ENCODE measurements at places on chromosomes 5 and 9.

- DNase-seq = no peak
Measured at GRCh38 chr5:38347896-38348295, 89.5 kb downstream of the EGFLAM start.

GRCh38 chr5:142823126-142823525 lies 52.9 kb downstream of the ARHGAP26 start:
- DNase-seq = no peak

DNA sequence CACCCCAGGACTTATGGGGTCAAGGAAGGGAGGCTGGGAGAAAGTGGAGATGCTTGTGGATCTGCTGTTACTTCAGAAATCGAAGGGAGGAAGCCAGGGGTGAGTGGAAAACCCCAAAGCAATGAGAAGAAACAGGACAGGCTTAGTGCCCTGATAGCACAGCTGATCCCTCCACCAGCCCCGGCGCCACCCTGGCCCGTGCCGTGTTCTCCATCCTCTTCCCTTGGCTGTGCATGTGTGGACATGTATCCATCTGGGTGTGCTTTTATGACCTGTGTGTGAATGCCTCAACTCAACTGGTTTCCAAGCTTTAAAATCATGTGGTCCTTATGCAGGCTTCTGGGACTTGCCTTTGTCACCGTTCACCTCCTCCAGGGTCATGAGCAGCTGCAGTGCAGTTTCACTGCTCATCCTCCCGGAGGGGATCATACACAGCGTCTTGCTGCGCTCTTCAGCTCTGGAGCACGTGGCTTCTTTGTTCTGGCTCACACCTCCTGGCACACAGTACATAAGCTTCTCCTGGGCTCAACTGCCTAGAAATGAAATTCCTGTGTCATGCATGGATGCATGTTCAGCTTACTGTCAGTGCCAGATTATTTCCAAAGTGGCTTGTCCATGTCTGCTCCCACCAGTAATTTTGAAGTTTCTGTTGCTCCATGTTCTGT lies 58.2 kb downstream of the IPPK start:
- no peak for DNase-seq

DNA sequence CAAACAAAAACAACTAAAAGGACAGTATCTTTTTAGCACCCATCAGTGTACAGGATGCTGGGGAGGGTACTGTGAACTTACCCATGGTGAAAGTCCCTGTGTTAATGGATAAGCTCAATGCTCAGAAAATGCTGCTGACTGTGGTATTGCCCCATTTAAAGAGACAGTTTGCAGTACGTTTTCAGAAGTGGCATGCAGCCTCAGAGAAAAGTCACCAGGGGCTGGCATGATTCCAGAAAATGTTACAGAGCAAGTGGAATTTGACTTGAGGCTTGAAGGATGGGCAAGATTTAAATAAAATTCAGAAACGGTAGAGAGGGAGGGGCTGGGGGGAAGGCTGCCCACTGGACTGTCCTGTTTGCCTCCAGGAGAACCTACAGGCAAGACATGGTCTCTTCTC lies 7.2 kb downstream of the S1PR3 start:
- no peak for DNase-seq

GRCh38 chr5:92916036-92916435 lies 665.0 kb downstream of the NR2F1-AS1 start:
- no peak for DNase-seq

DNA sequence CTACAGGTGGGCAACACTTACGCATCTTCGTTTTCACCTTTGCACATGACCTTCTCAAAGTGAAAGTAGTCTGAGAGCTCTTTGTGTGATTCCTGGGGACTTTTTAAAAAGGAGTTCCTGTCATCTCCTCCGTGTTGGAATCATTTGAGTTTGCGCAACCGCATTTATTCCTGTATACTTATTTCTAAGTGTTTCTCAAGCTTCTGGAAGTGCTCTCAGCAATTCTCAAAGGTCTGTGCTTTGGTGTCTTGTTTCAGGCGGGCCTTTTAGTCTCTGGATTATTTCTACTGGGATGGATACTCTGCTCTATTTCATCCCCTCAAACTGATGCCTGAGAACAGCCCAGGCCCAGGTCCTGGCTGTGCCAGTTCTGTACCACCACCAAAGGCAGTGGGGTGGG lies 226.5 kb upstream of the TUT7 start:
- no peak for DNase-seq

DNA sequence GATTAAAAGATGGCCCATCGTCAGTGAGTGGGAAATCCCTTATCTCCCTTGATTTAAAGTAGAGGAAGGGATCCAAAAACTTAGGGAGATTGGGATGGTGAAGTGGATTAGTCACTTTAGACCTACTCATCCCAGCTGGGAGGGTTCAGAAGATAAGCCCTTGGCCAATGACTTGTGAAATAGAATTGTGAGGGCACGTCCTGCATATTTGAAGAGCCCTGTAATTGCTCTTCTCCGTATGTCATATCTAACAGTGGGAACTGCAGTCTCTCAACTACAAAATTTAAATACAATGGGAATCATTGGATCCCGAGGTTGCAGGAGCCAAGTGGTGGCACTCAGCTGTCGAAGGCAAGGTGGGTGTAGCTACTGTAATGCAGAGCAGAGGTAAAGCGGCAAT lies 65.4 kb upstream of the C9orf72 start:
- no peak for DNase-seq

DNA sequence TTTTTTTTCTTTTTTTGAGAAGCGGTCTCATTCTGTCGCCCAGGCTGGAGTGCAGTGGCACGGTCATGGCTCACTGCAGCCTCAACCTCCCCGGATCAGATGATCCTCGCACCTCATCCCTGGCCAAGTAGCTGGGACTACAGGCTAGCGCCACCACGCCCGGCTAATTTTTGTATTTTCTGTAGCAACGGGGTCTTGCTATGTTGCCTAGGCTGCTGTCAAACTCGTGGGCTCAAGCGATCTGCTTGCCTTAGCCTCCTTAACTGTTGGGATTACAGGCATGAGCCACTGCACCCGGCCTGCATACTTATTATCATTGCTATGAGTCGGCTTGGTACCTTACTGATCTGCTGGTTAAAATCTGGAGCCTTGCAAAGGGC lies 790 bp upstream of the IARS1 start:
- DNase-seq = no peak

GRCh38 chr9:89372230-89372816 lies 54.0 kb downstream of the SECISBP2 start:
- DNase-seq = peak; percentile 33

GRCh38 chr9:137240318-137240840 lies 708 bp upstream of the TUBB4B start:
- peak; percentile 70 for DNase-seq

DNA sequence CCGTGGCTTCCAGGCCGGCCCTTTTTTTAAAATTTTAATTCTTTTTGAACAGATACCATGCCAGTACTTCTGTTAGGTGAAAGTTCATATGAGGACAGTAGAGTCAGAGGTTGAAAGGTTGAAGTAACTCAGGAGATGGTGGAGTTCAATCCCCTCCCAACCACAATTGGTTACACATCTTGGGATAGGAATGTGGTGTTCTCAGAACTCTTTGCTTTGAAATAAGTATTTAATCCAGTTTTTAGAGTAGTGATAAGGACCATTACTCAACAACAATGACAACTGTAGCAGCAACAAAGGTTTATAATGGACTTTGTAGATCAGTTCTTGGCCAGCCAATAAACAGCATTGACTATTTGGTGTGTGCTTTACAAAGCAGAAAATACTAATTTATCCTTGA lies 116.0 kb downstream of the ARHGAP26 start:
- no peak for DNase-seq

- DNase-seq = no peak
Measured at GRCh38 chr5:63727583-63727982, 234.7 kb downstream of the HTR1A start.

GRCh38 chr9:77916410-77916819 lies 115.2 kb downstream of the GNAQ start:
- no peak for DNase-seq

DNA sequence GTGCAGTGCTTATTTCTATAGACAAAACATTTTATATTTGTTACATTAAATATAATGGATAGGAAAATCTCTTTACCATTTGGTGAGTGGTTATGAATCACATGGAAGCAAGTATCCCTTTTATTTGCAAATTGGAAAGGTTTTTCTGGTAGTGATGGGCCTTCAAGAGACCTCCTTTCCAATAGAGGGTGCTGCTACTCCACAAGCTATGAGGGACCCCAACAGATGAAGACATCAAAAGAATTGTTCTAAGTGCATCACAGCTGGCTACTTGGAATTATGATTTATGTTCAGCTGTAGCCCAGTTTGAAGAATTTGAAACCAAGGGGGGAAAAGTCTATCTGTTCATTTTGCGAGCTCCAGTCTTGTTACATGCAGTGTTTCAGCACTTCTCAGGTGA lies 493.7 kb upstream of the SGCD start:
- DNase-seq = no peak

- DNase-seq = no peak
Measured at GRCh38 chr5:116861666-116862065, 287.0 kb upstream of the SEMA6A start.

GRCh38 chr5:32837211-32837610 lies 126.1 kb downstream of the NPR3 start:
- DNase-seq = no peak

GRCh38 chr9:81499021-81499454 lies 190.3 kb downstream of the TLE1 start:
- DNase-seq = no peak

DNA sequence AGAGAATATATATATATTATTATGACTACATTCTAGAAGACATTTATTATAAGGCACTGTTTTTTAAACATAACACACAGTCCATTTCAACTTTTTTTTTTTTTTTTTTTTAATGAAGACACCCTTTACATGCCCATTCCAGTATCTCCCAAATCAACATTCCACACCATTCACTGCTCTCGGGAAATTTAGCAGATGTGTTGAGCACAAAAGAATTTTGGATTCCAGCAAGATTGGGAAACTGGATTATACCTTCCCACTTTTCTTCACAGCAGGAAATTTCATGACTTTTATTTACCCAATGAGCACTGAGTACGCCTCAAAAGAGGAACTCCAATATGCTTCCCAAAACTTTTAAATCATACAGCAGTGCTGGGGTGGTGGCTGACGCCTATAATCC lies 333.6 kb upstream of the DAB2 start:
- DNase-seq = no peak

- no peak for DNase-seq
Measured at GRCh38 chr5:164975986-164976385, 1470.6 kb downstream of the MAT2B start.

DNA sequence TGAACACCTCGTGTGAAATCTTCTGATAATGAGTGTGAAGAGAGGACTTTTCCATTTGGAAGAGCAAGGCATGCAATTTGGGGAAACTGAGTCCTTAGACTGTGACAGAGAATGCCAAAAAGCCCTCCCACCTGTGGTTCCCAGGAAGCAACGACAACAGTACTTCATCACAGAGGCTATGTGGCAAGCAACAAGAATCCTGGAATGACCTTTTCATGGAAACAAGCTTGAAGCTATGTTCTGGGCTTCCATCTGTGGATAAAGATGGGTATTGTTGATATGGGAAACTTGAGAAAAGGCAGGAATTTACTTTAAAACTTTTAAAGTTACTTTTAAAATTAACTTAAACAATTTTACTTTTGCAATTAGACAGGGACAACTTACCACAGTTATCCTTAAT lies 131.2 kb upstream of the ANKH start:
- DNase-seq = no peak

- DNase-seq = no peak
Measured at GRCh38 chr5:76180814-76181805, 97.9 kb downstream of the SV2C start.

GRCh38 chr5:150152636-150153462 lies 2.8 kb downstream of the PDGFRB start:
- DNase-seq = no peak

GRCh38 chr9:20532584-20532983 lies 89.7 kb downstream of the MLLT3 start:
- no peak for DNase-seq

GRCh38 chr9:131117762-131118145 lies 7.6 kb upstream of the NUP214 start:
- DNase-seq = no peak

DNA sequence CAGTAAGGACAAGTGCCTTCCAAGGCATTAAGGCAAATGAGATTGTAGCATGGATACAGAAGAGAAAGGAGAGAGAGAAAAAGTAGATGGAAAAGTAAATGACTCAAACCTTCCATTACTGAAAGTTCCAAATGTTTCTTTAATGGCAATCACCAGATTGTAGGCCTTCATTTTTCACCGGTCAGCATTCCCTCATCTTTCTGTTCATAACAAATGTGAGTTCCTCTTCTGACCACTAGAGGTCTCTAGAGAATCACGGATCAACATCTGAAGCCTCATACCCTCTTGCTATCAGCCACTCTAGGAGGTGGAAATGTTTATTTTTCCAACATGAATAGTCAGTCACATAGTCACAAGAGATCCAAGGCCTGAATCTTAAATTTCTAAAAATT lies 73.6 kb upstream of the RPS23 start:
- DNase-seq = no peak

- DNase-seq = no peak
Measured at GRCh38 chr5:171619744-171620143, 165.9 kb upstream of the SMIM23 start.

DNA sequence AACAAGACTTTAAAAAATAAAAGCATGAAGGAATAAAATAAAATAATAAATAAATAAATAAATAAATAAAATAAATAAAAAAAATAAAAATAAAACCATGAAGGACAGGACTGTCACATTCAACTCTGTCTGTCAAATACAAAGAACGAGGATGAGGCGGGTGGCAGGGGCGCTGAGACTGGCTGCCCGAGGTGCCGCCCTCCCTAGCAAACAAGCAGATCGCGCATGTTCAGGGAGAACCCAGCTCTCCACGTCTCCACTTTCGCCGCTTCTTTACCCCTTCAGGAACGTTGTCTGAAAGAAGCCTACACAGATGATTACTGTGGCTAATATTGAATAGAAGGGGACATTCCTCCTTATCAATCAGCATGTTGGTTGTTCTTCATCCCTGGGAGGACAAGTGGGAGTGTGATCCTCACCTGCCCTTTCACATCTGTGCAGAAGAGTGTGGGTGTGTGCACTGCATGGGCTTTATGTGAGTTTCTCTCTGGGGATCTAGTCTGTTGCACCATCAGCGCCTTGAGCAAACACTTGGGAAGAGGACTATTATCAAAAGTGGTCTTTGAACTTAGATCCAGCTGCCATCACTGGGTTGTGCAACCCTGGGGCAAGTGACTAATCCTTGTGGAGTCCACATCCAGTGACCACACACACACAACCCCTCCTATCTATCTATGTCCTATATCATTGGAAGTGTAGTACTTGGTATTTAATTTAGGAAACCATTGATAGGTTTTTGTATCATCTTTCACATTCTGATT lies 399.2 kb downstream of the IRX2 start:
- DNase-seq = no peak

- DNase-seq = peak; percentile 15
Measured at GRCh38 chr5:54229041-54229780, 81.2 kb downstream of the ARL15 start.

- DNase-seq = no peak
Measured at GRCh38 chr9:107239474-107239873, 43.6 kb upstream of the RAD23B start.

GRCh38 chr9:35726931-35727330 lies 5.1 kb downstream of the TLN1 start:
- no peak for DNase-seq

All from CMK (cell line).